HCEC 1CT (cell line): ENCODE measurements at places on chromosomes 4 and X.

DNA sequence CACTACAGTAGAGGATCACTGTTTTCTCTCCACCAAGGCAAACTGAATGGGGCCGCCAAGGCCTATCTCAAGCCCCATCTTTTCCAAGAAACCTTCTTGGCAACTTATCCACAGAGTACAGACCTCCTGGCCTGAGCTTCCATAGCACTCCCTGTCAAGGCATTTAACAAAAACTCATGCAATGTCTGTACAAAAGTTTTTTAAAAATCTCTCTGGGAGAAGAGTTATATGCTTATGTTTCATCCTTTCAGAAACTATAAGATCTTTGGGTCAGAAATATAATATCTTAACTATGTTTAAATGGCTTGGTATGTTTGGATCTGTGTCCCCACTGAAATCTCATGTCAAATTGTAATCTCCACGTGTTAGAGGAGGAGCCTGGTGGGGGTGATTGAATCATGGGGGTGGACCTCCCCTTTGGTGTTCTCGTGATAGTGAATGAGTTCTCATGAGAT is 13.6 kb downstream of the ADAMTS3 start:
- DNase-seq: no peak

DNA sequence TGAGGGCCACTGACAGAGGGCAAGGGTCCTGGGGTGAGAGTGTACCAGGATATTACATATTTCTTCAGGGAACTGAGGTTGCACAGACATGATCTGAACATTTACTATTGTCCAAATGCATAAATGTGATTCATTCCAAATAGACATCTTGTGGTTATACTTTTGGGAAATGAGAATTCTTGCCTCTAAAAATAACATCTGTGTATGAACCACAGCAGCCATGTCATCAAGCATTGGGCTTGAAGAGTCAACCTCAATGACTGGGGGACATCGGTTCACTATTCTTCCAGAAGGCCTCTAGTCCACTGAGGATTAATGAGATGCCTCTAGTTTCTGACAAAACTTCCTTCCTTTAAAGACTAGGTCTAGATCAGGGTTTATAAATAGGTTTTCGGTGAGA is 193.1 kb upstream of the GPC4 start:
- DNase-seq: no peak

DNA sequence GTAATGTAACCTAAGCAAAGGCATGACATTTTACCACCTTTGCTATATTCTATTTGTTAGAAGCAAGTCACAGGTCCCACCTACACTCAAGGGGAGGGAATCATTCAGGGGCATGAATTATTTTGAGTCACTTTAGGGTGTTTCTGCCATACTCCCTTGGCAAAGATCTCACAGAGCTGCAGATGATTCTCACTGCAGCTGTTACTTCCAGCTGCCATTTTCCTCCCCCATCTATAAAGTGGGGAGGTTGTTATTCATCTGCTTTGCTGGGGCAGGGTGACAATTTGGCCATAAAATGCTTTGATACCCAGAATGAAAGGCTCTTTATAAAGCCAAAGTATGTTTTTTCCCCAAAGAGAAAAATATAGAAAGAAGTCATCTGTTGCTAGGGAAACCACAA is 136.5 kb upstream of the SMIM31 start:
- no peak for DNase-seq

- no peak for DNase-seq
Observed at GRCh38 chrX:149937871-149938426, 342 bp downstream of the EOLA2 start.

DNA sequence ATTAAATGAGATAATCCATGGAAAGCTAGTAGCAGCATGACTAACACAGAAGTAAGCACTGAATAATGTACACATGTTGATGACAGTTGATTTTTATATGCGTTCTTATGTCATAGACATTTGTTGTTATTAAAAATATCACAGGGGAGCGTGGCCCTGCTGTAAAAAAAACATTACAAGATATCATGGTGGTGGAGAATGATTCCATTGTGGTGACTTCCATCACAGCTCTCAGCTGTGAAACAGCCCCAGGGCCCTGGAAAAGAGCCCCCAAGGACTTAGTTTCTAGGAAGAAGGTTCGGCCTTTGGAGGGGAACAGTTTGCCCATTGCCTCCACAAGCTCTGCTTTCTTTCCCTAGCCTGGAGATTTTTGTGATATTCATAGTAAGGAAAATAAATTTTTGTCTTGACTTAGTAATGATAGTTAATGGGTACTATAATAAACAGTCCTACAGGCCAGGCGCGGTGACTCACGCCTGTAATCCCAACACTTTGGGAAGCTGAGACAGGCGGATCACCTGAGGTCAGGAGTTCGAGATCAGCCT is 49.9 kb downstream of the FAM114A1 start:
- DNase-seq: peak; percentile 55

- DNase-seq: no peak
Observed at GRCh38 chr4:77204621-77205020, 47.6 kb downstream of the CCNG2 start.

GRCh38 chr4:138982754-138983153 is 32.8 kb upstream of the NOCT start:
- no peak for DNase-seq

DNA sequence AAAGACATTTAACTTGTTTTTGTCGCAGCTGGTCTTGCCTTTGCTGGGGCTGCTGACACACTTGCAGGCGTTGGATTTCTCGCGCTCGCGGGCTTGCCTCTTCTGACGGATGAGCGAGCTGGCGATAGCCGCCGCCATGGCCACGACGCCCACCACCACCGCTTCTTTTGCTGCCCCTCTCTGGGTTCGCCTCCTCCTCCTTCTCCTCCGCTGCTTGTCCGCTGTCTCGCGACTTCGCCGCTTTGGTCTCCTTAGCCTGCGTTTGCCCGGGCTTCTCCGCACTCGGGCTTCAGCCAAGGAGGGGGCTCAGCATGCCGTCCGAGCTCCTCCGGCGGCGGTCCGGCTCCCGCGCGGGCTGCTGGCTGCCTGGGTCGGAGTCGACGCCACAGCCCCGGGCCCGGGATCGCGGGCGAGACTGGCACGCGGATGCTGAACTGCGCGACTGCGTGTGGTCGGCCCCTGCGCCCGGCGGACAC is 613 bp downstream of the FGF13 start:
- no peak for DNase-seq

- no peak for DNase-seq
Observed at GRCh38 chr4:89196745-89197144, 85.4 kb downstream of the TIGD2 start.

- no peak for DNase-seq
Observed at GRCh38 chr4:168777277-168777965, 232.6 kb downstream of the CBR4 start.

GRCh38 chr4:145660064-145660463 is 19.9 kb upstream of the C4orf51 start:
- DNase-seq: no peak

DNA sequence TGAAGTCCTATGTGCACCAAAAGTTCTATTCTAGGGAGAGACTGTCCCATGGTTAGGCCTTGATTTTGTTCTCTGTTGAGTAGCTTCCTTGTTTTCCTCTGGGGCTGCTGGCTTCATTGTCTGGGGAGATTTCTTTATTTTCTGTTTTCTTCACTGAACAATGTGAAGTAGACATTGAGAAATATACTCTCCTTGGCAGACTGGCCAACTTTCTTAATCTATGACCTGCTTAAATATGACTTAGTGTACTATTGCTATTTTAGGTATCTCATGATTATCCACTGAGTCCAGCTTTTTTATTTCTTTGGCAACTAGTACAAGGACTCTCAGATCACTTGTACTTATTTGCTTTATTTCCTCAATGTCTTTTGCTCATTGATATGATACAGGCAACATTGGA is 1594.6 kb downstream of the ARAP2 start:
- DNase-seq: no peak

GRCh38 chrX:108071578-108071977 is 19.8 kb downstream of the PSMD10 start:
- DNase-seq: no peak

DNA sequence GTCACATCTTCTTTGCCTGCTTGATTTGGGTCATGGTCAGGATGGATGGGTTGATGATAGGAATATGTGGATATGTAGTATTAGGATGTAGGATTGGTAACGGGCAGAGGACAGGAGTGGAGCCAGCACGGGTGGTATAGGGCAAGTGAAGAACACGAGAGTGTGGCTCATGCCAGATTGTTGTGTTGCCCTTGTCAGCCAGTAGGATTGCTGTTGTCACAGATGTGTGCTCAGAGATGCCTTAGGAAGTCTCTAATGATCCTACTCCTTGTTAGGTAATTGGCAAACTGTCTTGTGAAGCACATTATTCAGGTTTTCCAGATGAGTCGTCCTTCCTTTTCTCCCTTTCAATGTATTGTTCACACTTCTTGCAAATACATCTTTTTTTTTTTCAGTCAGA is 5.5 kb downstream of the ATP10D start:
- peak; percentile 30 for DNase-seq

DNA sequence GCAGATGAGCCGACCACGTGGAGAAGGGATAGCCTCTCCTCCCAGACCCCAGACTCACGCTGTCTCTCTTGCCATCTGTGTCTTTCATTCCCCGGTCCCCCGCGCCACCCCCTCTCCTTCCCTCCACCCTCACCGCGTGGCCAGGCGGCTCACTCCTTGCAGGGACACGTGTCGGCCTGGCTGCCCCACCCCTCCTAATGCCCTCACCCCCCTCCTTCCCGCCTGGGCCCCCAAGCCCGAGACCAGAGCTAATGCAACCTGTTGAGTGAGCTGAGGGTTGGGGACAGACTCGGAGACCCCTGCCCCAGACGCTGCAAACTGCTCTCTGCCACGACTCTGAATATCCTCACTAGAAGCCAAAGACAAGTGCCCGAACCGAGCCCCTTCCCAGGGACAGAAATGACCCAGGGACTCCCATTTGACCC is 1.8 kb downstream of the SLC38A5 start:
- DNase-seq: peak; percentile 20

DNA sequence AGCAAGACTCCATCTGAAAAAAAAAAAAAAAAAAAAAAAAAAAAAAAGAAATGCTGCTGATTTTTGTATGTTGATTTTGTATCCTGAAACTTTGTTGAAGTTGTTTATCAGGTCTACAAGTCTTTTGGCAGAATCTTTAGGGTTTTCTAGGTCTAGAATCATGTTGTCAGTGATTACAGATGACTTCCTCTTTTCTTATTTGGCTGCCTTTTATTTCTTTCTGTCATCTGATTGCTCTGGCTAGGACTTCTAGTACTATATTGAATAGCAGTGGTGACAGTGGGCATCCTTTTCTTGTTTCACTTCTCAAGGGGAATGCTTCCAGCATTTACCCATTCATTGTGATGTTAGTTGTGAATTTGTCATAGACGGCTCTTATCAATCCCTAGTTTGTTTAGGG is 334.4 kb downstream of the SPRY1 start:
- DNase-seq: no peak

DNA sequence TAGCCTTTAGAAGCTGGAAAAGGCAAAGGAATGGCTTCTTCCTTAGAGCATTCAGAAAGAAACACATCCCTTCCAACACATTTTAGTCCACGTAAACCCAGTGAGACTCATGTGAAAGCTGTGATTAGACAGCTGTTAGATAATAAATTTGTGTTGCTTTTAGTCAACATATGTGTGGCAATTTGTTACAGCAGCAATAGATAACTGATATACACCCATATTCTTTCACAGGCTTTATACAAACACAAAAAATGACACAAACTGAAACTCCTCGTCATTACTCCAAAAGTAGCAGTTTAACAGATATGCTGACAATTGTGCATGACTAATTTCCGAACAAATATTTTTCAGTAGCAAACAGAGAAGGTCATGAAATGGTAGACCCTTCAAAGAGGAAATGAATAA is 65.3 kb downstream of the ANTXR2 start:
- no peak for DNase-seq

- peak; percentile 37 for DNase-seq
Observed at GRCh38 chrX:154490021-154490413, 412 bp downstream of the SLC10A3 start.

GRCh38 chr4:85086721-85087120 is 120.2 kb upstream of the WDFY3 start:
- DNase-seq: no peak

GRCh38 chrX:125507119-125507518 is 187.4 kb downstream of the TEX13C start:
- DNase-seq: peak; percentile 34

GRCh38 chrX:103498786-103499185 is 20.5 kb downstream of the RAB40A start:
- no peak for DNase-seq

DNA sequence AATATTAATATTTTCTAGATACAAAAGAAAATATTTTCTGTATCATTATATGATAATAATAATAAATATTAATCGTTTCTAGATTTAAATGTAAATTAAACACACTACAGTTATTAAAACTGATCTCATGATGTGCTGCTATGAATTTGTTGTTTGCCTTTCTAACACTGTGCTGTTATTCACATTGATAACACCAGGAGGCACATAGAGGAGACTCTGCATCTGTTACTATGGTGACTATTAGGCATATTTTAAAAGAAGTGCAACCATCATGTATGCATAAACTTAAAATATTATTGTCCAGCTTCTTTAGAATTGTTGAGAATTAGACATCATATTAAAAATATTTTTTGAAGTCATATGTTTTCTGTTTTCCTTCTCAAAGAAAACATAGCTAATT is 11.8 kb upstream of the PDGFC start:
- peak; percentile 41 for DNase-seq

- DNase-seq: no peak
Observed at GRCh38 chr4:145390571-145390970, 91.1 kb upstream of the SMAD1 start.

DNA sequence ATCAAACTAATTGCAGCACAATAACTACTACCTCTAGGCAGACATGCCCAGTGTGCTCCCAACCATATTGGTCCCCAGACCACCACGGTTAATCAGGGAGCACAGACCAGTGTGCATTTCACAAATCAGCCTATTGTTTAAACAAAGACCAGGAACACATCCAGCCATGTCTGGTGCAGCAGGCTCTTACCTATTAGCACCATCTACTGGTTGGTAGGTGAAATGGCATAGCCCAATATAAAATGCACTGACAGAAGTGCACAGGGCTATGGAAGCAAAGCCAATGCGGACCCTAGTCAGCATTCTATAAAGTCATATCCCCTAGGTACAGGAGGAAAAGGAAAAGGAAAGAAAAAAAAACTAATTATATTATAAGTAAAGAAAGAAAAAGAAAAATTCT is 15.5 kb upstream of the CYLC1 start:
- DNase-seq: peak; percentile 7

GRCh38 chr4:56914336-56914735 is 6.6 kb downstream of the REST start:
- DNase-seq: no peak

GRCh38 chrX:127732709-127733108 is 319.5 kb downstream of the ACTRT1 start:
- no peak for DNase-seq

GRCh38 chr4:135371137-135371536 is 1169.5 kb upstream of the PABPC4L start:
- DNase-seq: no peak

DNA sequence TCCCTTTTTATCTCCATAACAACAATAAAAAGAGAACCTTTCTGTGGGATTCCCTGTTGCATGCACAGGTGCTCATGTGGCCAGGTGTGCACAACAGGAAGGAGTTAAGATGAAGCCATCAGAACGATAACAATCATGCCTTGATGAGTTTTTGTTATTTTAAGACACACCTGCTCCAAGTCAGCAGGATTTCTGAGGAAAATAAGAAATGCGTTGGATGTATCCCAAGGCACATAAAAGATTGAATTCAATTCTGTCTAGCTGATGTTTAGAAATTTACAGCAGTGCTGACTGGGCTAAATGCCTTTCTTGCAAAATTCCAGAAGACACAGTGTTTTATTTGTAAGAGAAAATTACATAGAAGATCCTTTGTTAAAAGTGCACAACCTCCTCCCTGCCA is 1678.2 kb downstream of the ARAP2 start:
- DNase-seq: no peak
